Psoas muscle (tissue), 8 donors: ENCODE measurements at places on chromosomes 6 and 20. TPM values are rescaled to one million over a fixed set of nuclear protein-coding genes. Genes with fewer than 3 reads are reported as not detected.

Gene CDK5RAP1
- total RNA-seq, result 28.4 TPM

Gene ADGRF5
- total RNA-seq, result 18.7 TPM

Gene SNRPB
- total RNA-seq, result 41.9 TPM

Gene ENPP5
- total RNA-seq, result 5.8 TPM

Gene ELOVL4
- 0.24 TPM for total RNA-seq

DNA sequence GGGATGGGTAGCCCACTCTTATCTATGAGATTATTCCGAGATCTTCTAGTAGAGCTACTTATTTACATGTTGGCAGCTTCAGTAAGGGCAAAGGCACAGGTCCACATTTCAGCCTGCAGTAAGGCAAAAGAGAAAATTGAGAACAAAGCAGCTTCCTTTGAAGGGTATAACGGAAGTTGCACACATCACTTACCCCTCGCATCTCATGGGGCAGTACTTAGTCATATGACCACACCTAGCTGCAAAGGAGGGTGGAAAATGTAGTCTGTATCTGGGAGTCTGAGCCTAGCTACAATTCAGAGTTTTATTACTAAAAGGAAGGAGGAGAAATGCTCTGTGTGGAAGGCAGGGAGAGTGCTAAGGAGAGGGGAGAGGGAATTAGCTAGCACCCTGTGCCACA is 29.7 kb downstream of the SPACA1 start:
- no peak overlapping the region for H3K4me3 ChIP-seq
- no peaks in the 10 kb centered on the region for H3K36me3 ChIP-seq

DNA sequence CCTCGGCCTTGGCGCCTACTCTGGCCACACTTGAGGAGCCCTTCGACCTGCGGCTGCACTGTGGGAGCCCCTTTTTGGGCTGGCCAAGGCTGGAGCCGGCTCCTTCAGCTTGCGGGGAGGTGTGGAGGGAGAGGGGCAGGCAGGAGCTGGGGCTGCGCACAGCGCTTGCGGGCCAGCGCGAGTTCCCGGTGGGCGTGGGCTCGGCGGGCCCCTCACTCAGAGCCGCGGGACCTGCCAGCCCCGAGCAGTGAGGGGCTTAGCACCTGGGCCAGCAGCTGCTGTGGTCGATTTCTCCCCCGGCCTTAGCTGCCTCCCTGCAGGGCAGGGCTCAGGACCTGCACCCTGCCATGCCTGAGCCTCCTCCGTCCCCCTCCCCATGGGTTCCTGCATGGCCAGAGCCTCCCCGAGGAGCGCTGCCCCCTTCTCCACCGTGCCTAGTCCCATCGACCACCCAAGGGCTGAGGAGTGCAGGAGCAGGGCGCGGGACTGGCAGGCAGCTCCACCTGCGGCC is 136.8 kb downstream of the EPHA7 start:
- H3K27me3 ChIP-seq, result no peaks in the 10 kb centered on the region
- no peaks in the 10 kb centered on the region for H3K36me3 ChIP-seq
- H3K4me1 ChIP-seq, result no peaks in the 10 kb centered on the region
- H3K27ac ChIP-seq, result no peak overlapping the region
- H3K4me3 ChIP-seq, result no peak overlapping the region
- DNase-seq, result peak; percentile 6

- H3K27ac ChIP-seq, result no peak overlapping the region
- H3K4me1 ChIP-seq, result peaks cover 19% of the 10 kb centered on the region
- no peak overlapping the region for H3K4me3 ChIP-seq
- DNase-seq, result no peak
- no peaks in the 10 kb centered on the region for H3K27me3 ChIP-seq
Measured at GRCh38 chr6:131015630-131016263, 47.3 kb downstream of the EPB41L2 start.

DNA sequence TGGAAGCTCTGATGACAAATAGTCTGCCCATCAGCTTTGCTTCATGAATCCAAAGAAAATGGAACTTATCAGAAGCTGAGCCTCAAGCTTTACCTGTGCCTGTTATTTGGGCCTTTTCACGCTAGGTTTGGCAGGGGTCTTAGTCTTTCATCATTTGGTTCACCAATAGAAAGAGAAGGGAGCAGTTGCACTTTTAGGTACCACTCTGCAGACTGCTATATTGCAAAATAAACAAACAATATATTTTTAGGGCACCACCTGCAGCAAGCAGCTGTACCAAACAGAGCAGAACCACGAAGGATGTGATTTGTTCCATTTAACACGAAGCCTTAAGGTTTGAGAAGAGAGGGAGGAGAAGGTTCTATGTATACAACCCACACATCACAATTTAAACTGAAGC is 291.4 kb upstream of the RNF217 start:
- H3K27me3 ChIP-seq, result no peaks in the 10 kb centered on the region
- no peak overlapping the region for H3K27ac ChIP-seq

GRCh38 chr20:64188091-64188490 is 23.8 kb downstream of the MYT1 start:
- H3K27ac ChIP-seq, result no peak overlapping the region
- DNase-seq, result no peak
- H3K4me3 ChIP-seq, result no peak overlapping the region
- H3K27me3 ChIP-seq, result peaks cover 8% of the 10 kb centered on the region
- no peaks in the 10 kb centered on the region for H3K36me3 ChIP-seq

- no peaks in the 10 kb centered on the region for H3K36me3 ChIP-seq
- peak overlapping the region; percentile 97 for H3K27ac ChIP-seq
- H3K4me1 ChIP-seq, result peaks cover 33% of the 10 kb centered on the region
Measured at GRCh38 chr6:127464881-127465459, 5.8 kb upstream of the KIAA0408 start.

GRCh38 chr20:32466739-32467505 is 108.8 kb downstream of the ASXL1 start:
- H3K4me1 ChIP-seq, result no peaks in the 10 kb centered on the region
- no peak overlapping the region for H3K27ac ChIP-seq

- H3K27me3 ChIP-seq, result no peaks in the 10 kb centered on the region
- DNase-seq, result no peak
- H3K4me1 ChIP-seq, result peaks cover 46% of the 10 kb centered on the region
- H3K27ac ChIP-seq, result no peak overlapping the region
Measured at GRCh38 chr6:157830354-157831017, 7.4 kb downstream of the SNX9 start.

GRCh38 chr6:141808662-141809061 is 324.1 kb upstream of the GJE1 start:
- no peak for DNase-seq
- H3K4me3 ChIP-seq, result no peak overlapping the region
- H3K27me3 ChIP-seq, result no peaks in the 10 kb centered on the region
- H3K36me3 ChIP-seq, result no peaks in the 10 kb centered on the region
- H3K27ac ChIP-seq, result no peak overlapping the region

DNA sequence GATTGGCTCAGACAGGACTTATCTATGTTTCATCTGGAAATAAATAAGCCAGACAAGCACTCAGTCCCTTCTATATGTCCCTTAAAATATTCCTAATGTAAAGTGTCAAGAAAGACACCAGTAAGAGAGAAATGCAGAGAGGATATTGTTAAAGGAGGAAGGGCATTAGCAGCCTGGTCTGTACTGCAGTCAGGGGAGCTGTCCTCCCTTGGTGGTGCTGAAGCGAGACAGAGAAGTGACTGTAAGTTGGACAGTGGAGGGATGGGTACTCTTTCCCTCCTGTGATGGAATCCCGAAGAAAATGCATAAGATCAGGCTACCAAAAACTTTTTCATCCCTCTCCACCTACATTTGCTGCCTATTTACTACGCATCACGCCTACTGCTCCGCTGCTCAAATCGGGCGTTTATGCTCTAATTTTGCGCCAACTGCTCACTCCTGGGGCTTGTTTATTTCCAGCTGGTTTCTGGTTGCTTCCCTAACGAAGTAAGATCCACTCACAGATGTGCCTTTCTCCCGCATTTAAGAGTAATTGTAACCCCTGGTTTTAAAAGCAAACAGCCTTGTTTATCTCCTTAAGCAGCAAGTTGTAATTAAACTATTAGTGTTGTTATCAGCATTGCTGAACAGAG is 35.2 kb downstream of the PHACTR1 start:
- no peaks in the 10 kb centered on the region for H3K36me3 ChIP-seq
- no peak overlapping the region for H3K4me3 ChIP-seq
- peak; percentile 22 for DNase-seq
- no peak overlapping the region for H3K27ac ChIP-seq
- H3K27me3 ChIP-seq, result peaks cover 30% of the 10 kb centered on the region
- no peaks in the 10 kb centered on the region for H3K4me1 ChIP-seq
